ENCODE measurements at places on chromosomes 2 and 18.
A peak's percentile ranks its signal among the peaks of the same experiment; 100 is the strongest.

DNA sequence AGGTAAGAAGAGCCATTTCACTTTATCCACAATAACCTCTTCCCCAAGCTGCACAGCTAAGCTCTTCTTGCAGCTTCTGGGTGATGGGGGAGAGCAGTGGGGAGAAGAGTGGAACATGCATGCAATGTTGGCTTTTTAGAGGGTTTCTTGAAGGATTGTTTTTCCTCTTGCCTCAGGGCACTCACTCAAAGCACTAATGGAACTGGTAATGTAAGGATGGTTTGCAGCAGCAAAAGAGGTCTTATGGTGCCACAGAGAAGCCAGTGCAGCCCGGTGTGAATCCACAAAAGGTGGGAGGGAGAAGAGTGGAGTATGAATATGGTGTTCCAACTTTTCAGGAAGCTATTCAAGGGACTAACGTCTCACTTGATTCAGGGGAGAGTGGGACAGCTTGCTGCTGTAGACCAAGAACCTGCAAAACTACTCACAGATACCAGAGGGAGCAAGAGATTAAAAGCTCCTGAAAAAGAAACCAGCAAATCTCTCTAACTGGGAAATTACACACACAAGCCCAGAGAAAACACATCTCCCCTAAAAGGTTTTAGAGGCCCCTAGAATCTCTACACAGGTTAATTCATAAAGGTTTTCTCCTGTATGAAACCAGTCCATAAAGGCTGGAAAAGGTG is 116.4 kb downstream of the CHN1 start:
- no peak for DNase-seq

GRCh38 chr2:208354964-208355381 is 51.6 kb upstream of the PTH2R start:
- DNase-seq = no peak

DNA sequence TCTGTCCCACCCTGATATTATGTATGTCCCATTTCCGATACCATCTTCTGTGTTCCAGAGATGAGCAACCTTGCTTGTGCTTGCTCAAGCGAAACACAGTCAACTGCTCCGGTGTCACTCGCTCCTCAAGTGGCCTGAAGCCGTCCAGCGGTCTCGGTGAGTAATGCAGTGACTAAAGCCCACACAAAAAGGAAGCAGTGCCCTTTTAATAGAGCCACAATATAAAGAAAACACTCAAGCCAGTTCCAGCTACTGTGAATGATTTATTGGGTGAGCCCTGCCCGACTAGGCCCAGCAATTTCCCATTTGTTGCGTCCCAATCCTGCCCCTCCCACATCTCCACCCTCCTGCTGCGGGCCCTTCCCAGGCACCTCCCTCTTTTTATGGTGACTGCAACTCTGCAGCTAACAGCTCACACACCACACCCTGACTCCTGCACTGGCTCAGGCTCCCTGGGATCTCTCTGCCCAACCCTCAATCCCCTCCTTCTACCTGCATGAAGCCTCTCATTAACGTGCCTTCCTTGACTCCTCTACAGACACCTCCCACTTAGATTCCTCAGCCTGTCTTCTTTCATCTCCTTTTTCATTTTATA is 44.2 kb upstream of the DSC1 start:
- no peak for DNase-seq

- DNase-seq = no peak
These were observed 177.8 kb downstream of the TMEM163 start for GRCh38 chr2:134540990-134541389.

DNA sequence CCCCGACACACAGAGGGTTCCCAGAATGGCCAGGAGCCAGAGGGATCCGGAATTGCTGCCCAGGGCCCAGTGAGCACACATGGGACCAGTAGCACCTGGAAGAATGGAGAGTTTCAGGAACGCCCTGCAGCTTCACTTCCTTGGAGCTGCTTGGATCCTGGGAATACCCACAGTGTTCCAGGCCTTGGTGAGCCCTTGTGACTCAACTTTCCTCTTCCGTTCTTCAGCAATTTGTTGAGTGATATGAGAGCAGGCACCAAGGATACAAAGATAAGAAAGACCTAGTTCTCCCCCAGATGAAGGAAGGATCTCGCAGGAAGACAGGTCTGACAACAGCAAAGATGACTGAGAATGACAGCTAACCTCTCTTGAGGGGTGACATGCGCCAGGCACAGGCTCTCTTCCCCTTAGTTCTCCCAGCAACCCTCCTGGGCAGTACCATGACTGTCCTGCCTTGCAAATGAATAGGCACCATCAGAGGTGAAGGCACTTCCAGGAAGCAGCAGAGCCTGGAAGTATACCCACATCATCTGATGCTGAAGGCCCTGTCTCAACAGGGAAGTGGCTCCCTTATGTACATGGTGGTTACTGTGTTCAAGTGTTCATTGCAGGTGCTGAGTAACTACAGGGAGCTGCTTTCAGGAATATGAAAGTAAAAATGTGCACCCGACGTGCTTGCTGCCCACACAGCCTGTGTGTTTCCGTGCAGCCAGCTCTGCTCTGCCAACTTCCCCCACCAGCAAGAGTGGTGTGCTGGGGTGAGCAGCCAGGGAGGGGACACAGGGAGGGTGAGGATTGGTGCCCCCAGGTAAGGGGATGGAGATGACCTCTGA is 116.2 kb downstream of the STPG4 start:
- no peak for DNase-seq

- no peak for DNase-seq
These were observed 86.5 kb upstream of the SEC11C start for GRCh38 chr18:59052965-59053820.

GRCh38 chr2:225994748-225995405 is 595.4 kb downstream of the NYAP2 start:
- DNase-seq = no peak

GRCh38 chr2:217249121-217250012 is 389.5 kb upstream of the TNP1 start:
- DNase-seq = no peak

DNA sequence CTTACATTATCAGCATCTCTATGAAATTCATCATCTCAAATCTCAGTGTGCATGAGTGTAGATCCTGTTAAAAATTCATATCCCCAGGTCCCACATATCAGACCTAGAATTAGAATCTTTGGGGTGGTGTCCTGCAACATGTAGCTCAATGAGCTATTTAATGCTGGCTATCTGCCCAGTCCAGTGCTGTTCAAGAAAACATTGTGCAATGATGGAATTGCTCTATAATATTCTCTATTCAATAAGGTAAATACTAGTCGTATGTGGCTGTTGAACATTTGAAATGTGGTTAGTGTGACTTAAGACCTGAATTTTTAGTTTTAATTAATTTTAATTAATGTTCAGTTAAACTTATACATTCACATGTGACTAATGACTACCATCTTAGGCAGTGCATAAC is 127.4 kb downstream of the NOL4 start:
- no peak for DNase-seq

DNA sequence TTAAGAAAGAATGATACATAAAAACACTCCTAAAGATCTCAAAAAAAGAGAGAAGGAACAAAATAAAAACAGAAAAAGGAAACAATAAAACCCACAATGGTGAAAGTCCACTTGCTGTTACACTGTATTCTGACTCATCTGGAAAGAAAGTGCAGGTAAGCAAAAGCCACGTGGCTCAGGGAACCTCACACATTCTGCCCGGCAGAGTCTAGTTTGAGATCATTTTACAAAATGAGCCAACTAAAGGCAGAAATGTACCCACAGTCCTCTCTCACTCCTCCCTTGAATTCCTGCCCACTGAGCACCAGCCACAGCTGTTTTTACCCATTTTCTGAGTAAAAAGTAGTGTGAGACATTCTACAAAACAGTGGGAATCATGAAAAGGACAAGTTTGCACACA is 10.0 kb downstream of the KCNH7 start:
- no peak for DNase-seq

DNA sequence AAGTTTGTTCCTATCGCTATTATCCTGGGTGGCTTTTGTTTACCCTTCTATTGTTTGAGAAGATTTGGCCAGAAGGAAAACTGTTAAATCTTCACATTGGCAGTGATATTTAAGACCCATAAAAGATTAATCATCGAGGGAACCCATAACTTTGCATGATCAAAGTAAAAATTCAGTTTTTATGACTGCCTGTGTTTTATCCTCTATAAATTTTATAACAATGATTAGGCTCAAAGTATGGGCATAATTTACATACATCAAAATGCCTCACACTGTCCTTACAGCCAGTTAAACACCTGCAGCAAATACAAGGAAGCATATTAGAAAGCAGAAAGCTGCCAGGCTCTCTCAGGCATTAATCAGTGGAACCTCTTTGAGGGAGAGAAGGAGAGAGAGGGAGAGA is 289.1 kb downstream of the ICOS start:
- no peak for DNase-seq

DNA sequence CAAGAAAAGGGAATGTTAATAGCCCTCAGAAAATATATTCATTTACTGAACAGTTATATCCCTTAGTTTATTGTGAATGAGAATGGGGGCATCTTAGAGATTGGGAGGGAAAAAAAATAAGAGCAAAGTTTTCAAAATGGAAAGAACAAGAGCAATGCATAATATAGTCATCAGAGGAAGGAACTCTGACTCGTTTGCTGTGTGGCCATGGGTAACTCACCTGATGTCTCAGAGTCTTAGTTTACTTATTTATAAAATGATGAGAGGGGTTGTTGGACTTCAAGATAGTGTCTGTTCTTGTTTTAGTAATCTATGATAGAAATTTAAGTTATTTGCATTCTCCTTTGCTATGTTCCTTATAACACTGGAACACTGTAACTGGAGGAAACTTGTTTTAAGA is 70.7 kb downstream of the EML4 start:
- DNase-seq = no peak

GRCh38 chr2:221533299-221533698 is 38.8 kb downstream of the EPHA4 start:
- DNase-seq = no peak

DNA sequence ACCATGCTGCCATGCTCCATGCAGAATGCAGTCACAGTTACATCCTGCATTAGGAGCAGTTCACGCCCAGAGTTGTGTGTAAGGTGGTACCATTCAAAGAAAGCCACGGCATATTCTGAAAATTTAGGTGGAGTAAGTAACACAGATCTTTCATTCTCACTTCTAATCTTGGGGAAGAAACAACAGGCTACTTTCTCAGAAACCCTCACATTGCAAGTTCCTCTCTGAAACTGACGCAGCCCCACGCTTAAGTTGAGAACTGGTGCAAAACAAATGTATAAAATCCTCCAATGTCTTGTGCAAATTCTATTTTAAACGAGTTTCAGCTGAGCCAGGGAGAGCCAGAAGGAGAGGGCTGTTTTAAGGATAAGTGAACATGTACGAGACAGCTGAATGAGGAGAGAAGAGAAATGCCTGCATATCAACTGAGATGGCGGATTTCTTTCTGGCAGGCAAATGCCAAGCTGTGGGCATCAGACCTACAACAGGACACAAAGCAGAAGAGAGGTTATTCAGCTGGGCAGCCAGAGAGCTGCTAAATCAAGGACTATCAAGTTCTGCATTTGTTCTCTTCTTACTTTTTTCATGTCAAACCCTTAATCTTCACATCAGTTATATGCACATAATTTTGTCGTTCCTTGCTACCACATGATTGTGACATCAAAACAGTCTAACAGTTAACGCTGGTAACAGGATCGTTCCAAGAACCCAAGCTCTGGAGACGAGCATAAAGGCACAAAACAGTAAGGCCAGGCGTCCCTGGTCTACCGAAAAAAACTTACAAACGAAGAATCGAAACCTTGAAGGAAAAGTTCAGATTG is 6.4 kb downstream of the ARL4C start:
- DNase-seq = no peak

- DNase-seq = no peak
These were observed 32.2 kb downstream of the IKZF2 start for GRCh38 chr2:213119061-213119809.

- DNase-seq = no peak
These were observed 130.0 kb downstream of the CDH19 start for GRCh38 chr18:66473882-66474281.

GRCh38 chr2:143132355-143132754 is 3.1 kb downstream of the ARHGAP15 start:
- no peak for DNase-seq

- no peak for DNase-seq
These were observed 7.1 kb downstream of the ACVR1 start for GRCh38 chr2:157868993-157869392.

- DNase-seq = peak; percentile 31
These were observed 250.5 kb downstream of the HDAC4 start for GRCh38 chr2:239150125-239151011.

GRCh38 chr2:19874726-19875125 is 27.1 kb downstream of the TTC32 start:
- DNase-seq = peak; percentile 24

GRCh38 chr2:188327518-188328213 is 36.0 kb downstream of the GULP1 start:
- DNase-seq = no peak

- DNase-seq = peak; percentile 77
These were observed 16.4 kb upstream of the THADA start for GRCh38 chr2:43611987-43612894.

GRCh38 chr2:241270531-241270930 is 44.9 kb downstream of the HDLBP start:
- DNase-seq = no peak

DNA sequence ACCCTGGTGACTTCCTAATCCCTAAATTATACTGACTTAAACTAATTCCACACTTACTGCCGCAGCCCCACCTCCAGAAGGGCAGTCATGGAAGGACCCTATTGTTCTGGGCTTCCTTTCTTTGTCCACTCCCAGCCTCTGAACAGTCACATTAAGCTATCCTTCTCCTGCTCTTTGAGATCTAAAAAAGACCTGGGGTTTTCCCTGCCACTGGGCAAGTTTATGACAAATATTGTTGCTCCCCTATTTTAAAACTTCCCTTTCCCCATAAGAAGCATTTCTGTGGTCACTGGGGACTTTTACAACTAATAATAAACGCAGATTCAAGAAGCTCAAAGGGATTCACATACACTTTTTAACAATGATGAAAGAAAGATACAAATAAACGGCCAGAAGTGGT is 47.2 kb upstream of the XPO1 start:
- no peak for DNase-seq

GRCh38 chr18:45670281-45670962 is 53.6 kb upstream of the SLC14A1 start:
- DNase-seq = no peak

DNA sequence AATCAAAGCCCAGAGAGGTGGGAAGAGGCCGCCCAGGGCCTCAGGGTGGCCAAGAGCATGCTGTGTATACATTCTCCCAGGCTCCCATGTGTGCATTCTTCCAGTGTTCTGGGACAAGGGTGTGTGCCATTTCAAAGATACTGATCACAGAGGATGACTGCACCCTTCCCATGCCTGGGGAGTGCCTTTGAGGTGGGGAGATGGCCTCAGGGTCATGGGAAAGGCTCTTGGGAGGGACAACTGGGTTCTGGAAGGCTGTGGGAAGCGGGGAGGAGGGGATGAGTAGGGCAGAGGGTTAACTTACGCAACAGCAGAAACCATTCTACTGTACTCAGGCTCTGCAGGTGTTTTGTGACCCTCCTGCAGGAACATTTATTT is 40.9 kb downstream of the KLHL29 start:
- DNase-seq = peak; percentile 27

DNA sequence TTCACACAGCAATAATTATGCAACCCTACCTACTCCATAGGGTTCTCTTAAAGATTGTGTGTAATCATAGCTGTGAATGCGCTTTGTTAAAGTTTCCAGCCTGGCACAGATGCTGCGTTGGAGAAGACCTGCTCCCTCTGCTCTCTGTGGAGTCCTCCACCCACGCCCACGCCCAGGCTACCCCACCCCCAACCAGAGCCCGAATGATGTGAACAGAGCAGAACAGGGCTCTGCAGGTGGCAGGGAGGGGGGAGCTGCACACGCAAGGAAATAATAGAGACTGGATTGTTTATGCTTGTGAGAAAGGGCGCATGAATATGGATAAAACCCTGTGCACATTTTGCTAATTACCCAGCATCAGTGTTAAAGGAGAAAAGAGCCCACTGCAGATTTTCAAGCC is 447.5 kb downstream of the BCL11A start:
- no peak for DNase-seq
